Liver (tissue), 10 donors: ENCODE measurements at places on chromosomes 1 and 21.

DNA sequence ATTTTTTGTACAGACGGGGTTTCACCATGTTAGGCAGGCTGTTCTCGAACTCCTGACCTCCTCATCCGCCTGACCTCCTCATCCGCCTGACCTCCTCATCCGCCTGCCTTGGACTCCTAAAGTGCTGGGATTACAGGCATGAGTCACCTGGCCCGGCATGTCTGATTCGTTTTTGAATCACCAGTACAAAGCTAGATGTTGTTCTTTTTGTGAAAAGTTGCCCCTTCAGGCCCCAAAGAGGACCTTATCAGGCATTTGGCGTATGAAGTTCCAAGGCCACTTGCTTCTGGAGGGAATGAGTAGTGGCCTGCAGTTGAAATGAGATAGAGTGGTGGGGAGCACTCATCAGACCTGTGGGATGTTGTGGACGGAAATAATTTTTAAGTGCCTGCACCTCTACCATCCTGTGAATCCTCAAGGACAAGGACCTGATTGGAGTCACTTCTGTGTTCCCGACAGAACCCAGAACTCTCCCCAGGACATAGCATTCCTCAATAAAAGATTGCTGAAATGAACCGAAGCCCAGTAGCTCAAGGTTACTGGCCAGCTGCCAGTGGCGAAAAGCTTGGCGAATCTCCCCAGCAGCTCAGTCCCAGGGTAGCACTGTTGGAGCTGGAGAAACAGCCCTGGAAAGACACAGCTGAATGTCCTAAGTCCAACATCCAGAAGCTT is 50.1 kb downstream of the NDUFS5 start:
- no peak for DNase-seq

GRCh38 chr21:42036313-42036712 is 26.2 kb upstream of the ZBTB21 start:
- DNase-seq, result no peak

- DNase-seq, result no peak
Measured at GRCh38 chr1:10724948-10725847, 71.2 kb downstream of the CASZ1 start.

GRCh38 chr1:179728271-179728670 is 14.8 kb upstream of the FAM163A start:
- DNase-seq, result no peak

DNA sequence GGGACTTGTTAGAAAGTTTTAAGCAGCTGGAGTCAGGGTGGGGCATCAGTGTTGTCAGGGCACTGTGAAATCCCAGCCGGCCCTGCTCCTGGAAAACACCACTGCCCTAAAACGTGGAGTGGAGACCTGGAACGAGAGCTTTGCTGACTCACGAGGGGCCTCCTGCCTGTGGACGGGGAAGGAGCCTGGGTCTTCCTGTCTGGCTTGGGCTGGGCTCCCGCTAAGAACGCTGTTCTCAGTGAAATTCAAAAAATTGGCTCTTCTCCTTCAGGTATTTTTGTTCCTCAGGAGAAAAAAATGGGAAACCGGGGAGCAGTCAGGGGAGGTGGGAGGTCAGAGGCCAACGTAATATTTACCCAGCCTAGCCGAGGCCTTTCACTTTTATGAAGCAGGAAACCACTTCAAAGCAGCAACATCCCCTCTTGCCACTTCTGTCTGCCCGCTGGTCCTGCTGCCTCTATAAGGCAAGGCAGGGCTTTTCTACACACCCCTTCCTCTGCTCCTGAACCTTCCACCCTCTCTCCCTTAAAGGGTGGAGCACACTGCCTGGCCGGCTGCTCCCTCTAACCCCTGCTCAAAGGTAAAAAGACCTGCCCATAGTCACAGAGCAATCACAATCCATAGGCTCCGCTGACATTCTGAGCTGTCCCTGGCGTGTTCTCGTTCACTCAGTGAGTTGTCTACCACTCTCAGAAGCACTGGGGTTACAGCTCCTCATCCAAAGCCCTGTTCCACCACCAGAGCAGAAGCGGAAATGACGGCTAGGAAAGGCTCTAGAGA is 8.0 kb downstream of the PLXNA2 start:
- DNase-seq, result no peak

DNA sequence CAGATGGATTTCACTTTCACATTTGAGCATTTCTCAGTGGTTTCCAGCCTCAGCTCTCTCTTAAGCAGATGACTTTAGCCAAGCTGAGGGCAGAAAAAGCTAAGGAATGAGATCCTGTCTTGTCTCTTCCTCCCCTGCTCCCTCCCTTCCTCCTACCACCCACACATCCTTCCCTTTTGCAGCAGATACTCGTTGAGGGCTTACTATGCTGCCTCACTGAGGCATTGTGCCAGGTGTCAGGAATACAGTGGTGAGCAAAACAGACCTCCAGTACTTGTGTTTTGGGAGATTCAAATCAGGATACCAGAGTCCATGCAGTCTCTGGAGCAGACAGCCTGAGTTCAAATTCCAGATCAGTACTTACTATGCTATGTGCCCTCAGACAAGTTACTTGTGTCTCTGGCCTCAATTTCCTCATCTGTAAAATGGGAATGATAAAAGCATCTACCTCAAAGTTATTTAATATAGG is 43.2 kb downstream of the KIF26B start:
- no peak for DNase-seq
